Sciatic nerve (tissue), 2 donors: ENCODE measurements at places on chromosomes 13 and 19.

DNA sequence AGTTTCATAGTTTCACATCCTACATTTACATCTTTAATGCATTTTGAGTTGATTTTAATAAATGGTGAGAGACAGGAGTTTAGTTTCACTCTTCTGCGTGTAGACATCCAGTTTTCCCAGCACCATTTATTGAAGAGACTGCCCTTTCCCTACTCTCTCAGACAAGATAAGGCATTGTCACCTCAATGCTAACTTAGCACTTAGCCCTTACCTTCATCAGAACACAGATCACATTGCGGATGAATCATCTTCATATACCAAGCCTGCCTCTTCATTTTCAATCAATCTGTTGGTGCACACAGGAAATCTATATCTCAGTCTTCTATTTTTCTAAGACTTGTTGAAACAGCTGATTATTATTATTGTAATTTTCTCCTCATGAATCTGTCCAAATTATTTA lies 396.6 kb upstream of the NBEA start:
- DNase-seq: no peak

DNA sequence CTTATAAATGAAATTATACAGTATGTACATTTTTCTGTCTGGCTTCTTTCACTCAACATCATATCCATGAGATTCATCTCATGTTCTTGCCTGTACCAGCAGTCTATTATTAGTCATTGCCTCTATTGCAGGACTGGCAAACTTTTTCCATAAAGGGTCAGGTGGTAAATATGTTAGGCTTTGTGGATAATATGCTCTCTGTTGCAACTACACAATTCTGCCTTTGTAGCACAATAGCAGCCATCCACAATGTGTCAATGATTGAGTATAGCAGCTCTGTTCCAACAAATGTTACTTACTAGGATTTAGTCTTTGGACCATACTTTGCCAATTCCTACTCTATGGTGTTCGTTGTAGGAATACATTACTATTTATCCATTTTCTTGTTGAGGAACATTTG lies 304.4 kb downstream of the DCT start:
- no peak for DNase-seq

GRCh38 chr13:24491845-24492244 lies 20.7 kb downstream of the PARP4 start:
- no peak for DNase-seq

GRCh38 chr19:18704971-18705370 lies 21.5 kb downstream of the CRTC1 start:
- DNase-seq: no peak

DNA sequence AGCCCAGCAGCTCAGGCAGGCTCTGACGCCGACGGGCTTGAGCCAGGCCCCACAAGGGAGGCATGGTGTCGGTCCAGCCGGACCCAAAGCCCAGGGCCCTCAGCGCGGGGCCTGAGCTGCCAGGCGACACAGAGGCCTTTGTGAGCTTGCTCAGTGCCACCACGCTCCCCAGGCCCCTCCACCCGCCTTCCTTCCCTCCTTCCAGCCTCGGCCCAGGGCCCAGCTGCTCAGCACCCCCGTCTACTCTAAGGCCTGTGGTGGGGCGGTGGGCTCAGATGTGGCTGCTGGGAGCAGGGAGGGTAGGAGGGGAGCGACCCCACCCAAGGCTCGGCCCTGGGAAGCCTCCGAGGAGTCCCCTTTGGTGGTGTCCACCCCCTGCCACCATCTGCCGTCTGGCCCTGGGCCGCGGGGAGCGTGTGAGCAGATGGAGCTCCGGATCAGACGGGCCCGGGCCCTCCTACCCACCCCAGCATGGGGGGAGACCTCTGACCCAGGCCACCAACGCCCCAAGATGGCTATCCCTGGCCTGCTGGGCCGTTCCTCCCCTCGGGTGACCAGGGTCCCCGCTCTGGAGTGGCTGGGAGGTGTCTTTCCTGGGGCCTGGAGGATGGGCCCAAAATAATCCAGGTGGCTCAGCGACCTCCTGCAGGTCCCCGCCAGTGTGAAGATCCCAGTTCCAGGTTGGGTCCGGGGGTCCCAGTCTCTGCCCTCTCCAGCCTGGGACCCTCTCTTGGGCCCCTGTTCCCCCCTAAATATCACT lies 7.8 kb downstream of the ZBTB7A start:
- no peak for DNase-seq

DNA sequence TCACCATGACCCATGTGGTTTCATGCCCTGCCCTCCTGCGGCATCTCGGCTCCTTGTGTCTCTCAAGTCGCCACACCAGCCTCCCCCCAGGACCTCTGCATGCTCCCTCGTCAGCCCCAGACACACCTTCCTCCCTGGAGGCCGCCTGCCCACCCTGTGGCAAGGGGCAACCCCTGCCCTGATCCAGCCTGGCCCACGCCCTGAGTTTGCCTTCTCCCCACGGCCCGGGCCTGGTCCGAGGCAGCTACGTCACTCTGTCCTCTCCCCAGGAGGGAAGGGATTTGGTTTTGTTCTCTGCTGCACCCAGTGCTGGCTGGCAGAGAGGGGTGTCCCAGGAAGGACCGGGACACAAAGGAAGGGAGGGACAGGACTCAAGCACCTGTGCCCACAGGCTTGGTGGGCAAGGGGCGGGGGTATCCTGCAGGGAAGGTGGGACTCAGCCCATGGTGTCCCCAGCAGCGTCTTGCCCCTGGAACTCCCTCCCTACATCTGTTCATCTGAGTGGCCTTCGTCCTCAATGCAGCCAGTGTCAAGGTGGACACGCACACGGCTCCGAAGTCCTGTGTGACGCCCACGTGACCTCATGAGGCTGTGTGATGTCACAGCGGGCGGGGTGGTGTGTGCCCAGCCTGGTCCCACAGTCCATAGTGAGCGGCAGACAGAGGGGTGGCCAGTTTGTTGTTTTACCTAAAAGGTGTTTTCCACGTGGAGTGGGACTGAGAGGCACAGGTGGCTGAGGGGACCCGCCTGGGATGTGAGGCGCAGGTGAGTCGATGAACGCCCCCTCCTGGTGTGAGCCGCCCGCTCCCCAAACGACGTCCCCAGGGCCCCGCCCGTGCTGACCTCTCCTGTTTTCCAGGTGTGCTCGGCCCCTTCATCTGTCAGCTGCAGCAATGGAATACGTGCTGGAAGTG lies at the start of gene TEX29:
Gene TEX29, plus strand, starts transcription at position 645 of the 914 bp plus-strand sequence. Its CDS starts 249 bp downstream, at position 894.
- no peak for DNase-seq

- no peak for DNase-seq
Measured at GRCh38 chr13:30020726-30021312, 170.4 kb upstream of the UBL3 start.

- no peak for DNase-seq
Measured at GRCh38 chr19:55165952-55166529, 372 bp downstream of the DNAAF3 start.

DNA sequence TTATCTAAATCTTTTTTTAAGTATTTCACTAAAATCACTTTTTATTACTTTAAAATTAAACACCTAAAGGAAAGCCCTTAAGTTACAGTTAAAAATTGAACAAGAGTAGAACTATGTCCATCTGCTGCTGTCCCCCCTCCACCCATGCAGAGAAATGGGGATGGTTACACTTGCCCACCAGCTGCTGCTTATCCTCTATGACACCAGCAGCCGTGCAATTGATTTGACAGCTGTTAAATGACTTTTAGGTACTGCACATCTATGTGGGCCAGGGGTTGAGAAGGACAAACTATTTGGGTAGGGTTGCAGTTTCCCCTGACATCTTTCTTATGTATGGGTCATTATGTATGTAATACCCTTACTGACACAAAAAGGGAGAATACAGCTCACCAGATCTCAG lies 77.2 kb downstream of the TBC1D4 start:
- no peak for DNase-seq

- no peak for DNase-seq
Measured at GRCh38 chr13:28666897-28667488, 8.1 kb downstream of the POMP start.

DNA sequence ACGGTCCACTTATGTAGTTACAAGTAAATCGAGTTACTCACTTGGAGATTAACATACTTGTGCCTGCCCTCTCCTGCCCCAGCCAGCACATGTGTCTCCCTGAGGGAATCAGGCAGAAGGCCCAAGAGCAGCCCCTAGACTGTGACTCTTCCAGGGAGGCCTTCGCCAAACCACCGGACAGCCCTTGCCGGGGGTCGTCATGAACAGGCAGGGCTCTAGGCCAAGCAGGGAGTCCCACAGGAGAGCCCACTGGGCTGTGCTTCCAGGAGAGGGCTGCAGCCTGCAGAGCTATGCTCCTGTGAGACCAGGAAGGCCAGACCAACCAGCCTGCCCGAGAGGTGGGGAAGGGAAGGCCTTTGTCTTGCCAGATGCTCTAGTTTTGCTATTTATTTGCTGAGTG lies 283.3 kb downstream of the FOXO1 start:
- no peak for DNase-seq

DNA sequence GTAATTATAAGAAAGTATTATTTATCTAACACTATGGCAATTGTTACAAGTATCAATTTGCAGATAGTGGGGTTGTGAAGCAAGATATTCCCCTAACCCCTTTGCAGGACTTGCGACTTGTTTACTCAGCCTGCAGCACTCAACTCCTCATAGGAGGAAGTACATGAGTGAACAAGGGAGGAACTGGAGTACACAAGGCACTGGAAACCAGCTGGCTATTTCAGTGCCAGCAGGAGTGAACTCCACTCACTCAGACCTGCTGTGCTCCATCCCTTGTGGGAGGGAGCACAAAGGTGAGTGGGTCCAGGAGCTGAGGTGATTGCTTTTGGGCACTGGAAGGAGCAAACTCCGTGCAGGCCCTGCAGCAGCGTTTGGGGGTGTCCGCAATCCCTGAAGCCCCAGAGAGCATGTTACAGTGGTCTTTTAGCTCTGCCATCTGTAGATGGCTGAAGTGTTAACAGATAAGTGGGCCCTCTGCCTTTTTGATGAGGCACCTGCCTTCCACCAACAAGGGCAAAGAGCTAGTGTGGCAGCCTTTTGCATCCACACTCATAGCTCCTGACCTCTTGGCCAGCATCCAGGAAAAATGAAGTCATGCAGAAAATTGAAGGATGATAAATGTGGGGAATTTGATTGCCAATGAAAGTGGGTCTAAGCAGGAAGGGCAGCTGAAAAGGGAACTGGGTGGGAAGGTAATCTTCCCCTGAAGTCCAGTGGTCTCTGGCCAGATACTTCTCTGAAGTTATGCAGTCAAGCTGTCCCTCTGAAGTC lies 802.2 kb upstream of the MIR17HG start:
- no peak for DNase-seq

GRCh38 chr13:30108216-30108912 lies 199.0 kb downstream of the KATNAL1 start:
- no peak for DNase-seq

DNA sequence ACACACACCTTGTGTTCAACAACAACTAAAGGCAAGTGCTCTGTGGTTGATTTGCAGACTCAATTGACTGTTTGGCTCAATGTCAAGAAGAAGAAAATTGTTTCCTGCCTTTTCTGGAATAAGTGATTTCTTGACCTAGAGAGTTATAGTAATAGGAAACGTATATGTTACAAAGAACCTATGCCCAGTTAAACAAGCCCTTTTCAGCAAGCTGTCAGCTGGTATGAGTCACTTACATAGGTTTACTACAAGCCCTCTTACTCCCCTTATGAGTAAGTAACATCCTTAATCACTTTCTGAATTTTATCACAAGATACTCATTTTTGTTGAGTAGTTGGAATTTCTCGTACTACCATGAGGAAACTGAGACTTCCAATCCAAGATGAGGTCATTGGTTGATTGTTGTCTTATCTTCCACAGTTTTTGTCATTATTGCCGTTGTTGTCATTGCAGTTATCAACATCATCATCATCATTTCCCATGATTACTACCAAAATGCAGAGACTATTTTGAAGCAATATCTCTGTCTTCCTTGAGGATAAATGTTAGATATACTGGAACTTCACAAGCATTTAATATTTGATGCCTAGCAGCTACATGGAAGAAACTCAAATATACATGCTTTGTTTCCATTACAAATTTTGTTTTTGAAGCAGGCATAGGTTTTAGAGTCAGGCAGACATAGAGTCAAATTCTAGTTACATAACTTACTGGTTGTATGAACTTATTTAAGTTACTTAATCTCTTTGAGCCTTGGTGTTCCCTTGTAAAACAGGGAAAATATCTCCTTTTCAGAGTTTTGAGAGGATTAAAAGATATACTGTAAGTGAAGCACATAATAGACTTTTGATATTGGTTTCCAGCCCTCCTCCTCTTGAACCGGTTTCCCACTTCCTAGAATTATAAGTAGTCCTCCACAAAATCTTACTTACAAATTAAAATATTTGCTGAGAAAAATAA lies 106.0 kb downstream of the RAP2A start:
- no peak for DNase-seq
